ENCODE measurements at places on chromosomes 11 and 22.

GRCh38 chr11:11036848-11037732 lies 179.2 kb upstream of the ZBED5 start:
- DNase-seq: peak; percentile 78

- DNase-seq: no peak
Observed at GRCh38 chr11:87033561-87033960, 4.2 kb upstream of the TMEM135 start.

- DNase-seq: no peak
Observed at GRCh38 chr11:23423104-23423503, 562.8 kb upstream of the CCDC179 start.

DNA sequence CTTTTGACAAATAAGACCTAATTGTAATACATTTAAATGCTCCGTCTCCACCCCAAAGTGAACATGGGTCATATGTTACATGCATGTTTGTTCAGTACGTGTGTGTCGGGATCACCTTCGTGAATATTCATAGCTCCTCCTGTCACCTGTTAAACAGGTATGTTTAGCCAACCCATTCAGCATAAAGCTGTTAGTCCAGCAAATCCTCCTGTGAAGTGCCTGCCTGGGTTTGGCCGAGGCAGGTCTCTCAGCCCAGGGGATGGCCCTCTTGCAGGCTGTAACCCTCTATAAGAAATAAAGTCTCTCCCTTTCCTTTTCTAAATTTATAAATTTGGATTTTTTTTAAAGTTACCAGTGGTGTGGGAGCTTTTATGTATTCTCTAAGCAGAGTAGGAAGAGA lies 38.9 kb upstream of the NTM start:
- no peak for DNase-seq

DNA sequence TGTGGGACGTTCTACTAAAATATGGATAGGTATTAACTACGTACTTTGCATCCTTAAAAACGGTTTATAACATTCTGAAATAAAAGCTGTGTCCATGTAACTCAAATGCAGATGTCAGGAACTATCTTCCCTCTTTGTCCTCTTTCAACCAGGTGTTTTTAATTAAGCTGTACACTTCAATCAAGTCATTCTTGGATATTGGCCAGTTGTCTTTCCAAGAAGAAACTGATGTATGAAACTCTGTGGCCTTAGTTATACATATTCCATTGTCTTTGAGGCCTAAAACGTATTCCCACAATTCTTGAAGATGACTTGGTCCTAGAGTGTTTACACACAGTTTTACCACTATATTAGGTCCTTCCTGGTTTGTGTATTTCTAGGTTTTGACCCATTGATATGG lies 249.0 kb upstream of the CNTN5 start:
- no peak for DNase-seq

- no peak for DNase-seq
Observed at GRCh38 chr22:41968601-41969000, 642 bp upstream of the SEPTIN3 start.

- DNase-seq: no peak
Observed at GRCh38 chr11:126214841-126215240, 3.3 kb downstream of the FAM118B start.

DNA sequence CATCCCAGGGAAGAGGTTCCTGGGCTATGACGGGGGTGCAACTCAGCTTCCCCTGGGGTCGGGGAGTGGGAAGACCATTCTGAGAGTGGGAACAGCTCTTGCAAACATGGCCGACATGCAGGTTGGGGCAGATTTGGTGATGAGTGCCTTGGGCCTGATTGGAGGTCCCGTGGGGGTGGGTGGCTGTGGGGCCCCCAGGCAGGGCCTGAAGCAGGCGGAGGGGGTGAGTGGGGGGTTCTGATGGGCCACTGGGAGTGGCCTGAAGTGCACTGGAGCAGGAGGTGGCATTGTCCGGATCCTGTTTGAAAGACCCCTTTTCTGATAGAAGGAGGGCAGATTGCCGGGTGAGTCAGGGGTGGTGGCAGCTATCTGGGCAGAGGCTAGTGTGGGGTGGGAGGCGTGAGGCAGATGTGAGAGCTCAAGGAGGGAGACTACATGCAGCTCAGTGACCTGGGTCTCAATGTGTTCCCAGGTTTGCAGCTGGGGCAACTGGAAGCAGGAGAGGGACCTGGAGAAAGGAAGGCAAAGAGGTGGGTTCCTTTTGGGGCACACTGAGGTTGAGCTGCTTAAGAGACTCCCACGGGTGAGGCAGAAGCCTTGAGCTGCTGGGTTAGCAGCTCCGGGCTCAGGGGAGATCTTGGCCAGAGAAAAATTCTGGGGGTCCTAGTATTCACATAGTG lies 15.1 kb downstream of the MYEOV start:
- DNase-seq: no peak

DNA sequence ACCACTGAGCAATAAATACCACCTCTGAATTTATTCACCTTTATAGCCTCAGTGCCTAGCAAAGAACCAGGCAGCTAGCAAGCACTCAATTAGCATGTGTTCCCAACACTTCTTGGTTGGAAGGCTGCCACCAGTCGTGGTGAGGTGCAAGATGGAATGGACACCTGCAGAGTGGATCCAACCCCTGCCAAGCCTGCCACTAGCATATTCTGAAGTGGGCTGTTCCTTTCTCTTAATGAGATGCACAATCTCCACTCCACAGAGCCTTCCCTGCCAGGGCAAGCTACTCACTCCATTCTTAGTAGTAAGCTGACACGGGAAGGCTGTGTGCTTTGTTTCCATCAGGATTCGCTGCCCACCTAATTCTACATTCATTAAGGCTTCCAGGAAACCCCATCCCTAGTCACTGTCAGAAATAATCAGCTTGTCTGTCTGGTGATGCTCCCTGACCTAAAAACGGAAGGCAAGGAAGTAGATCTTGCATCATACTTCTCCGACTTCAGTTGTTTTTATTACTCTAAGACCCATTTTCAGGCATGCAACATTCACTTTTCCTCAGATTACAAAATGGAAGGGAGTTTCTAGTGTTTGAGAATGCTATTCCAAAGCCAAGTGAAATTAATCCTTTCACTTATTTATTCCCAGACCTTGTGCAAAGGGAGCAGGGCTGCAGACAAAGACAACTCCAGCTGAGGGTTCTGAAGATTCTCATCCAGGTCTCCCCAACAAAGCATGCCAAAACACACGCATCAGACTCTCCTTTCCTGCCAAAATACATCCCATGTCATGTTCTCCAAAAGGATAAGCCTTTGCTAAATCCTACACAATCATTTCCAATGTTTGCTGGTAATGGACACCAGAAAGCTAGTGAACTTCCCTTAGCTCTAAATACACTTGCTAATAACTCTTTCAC lies 128.0 kb downstream of the TENM4 start:
- DNase-seq: peak; percentile 45

DNA sequence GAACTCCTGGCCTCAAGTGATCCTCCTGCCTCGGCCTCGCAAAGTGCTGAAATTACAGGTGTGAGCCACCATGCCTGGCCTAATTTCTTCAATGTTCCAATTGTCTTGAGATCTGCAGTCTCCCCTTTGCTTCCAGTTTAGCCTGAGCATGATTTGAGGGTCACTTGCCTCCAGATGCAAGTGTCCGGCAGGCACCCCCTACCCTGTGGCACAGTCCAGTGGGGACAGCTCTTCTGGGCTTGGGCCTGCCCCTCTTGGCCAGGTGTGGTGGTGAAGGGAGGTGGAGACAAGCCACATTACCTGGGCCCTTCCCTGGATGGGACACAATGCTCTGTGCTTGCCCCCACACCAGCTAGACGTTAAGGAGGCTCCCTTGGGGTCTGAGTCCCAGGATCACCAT lies 21.3 kb upstream of the CACNG2 start:
- no peak for DNase-seq

- no peak for DNase-seq
Observed at GRCh38 chr11:60944490-60945294, 7.3 kb downstream of the SLC15A3 start.

DNA sequence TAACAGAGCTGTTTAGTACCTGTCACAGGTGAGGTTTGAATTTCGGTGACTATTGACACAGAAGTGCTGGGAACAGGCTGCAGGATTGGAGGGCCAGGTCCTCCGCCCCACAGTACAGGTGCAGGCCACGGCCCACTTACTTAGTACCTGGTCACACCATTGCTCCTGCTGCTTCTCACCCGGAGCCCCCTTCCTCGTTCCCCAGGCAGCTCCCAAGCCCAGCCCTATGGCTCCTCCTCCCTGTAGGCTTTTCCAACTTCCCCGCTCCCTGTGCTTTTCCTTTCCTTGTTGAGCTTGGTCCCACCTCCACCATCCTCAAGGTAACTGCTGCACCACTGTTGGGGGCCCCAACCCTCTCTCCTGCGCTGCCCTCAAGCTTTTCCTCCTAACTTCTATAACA lies 27.9 kb upstream of the ANO1 start:
- DNase-seq: no peak

- no peak for DNase-seq
Observed at GRCh38 chr11:69620683-69621290, 20.2 kb upstream of the CCND1 start.

DNA sequence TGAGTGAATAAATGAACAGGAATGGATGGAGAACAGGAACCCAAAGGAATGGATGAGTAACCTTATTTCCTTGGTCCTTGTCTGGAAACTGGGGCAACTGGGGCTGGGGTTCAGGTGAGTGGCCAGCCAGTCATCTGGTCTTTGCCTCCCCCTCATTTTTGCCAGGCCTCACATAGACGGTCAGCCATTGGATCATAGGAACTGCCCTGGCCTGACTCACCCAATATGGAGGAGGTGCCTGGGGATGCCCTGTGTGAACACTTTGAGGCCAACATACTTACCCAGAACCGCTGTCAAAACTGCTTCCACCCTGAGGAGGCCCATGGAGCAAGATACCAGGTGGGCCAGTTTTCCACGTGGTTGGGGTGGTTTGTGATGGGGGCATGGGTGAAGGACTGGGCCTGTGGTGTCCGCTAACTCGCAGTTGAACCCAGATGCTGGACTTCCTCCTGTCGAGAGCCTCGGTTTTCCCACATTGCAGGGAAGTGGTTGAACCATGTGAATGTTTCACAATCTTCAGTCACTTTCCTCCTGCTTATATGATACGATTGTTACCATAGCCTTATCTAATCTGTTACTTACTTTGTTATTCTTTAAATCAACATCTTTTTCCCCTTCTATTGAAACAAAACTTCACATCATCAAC lies 4.4 kb downstream of the TRIOBP start:
- no peak for DNase-seq

DNA sequence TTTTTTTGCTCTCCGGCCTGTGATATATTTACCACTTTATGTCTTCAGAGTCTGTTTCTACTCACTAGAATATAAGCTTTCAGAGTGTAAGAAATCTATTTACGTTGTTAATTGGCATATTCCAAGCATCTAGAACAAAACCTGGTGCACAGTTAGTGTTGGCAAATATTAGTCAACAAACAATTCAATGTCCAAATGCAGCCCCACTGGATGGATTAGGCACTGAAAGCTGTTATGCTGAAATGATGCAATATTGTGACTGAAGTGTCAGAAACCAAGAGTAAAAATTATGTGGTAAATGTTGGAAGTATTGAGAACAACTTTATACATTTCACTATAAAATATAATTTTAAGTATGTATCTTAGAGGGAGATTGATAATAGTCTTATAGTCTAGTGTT lies 24.8 kb downstream of the CASP4 start:
- no peak for DNase-seq

- DNase-seq: no peak
Observed at GRCh38 chr11:72669527-72669926, 4.7 kb downstream of the PDE2A start.

GRCh38 chr22:34904486-34904885 lies 161.5 kb upstream of the ISX start:
- no peak for DNase-seq

GRCh38 chr11:87212891-87213290 lies 175.2 kb downstream of the TMEM135 start:
- no peak for DNase-seq

GRCh38 chr11:114172055-114172861 lies 112.7 kb downstream of the ZBTB16 start:
- peak; percentile 59 for DNase-seq

- no peak for DNase-seq
Observed at GRCh38 chr22:30636226-30637077, 871 bp downstream of the SLC35E4 start.

DNA sequence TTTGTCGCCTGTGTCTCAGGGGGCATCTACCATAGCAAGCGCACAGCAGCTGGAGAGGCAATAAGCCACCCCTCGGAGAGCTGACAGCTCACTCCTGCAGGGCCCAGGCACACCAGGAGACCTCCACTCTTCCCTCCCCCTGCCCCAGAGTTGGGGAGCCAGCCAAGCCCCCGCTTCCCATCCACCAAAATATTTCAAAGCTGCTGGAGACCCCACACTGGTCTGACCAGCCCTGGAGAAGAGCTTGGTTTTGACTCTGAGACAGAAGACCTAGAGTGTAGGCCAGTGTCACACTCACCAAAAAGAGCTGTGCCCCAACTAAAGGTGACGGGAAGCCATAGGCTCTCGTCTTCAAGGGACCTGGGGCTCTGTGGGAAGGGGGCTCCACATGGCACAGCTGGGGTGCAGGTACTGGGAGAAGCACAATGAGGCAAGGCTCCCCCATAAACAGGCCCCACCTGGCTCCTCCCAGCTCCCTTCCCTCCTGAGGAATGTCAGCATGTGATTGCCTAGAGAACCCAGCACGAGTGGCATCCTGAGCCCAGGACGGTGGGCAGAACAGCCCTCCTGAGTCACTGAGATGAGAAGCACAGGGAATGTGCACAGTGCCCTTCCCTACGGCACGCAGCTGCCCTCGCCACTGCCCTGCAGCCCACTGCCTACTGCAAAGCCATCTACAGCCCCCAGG lies 5.8 kb upstream of the GNAZ start:
- DNase-seq: no peak

- DNase-seq: no peak
Observed at GRCh38 chr11:111452817-111453552, 59.2 kb downstream of the BTG4 start.

DNA sequence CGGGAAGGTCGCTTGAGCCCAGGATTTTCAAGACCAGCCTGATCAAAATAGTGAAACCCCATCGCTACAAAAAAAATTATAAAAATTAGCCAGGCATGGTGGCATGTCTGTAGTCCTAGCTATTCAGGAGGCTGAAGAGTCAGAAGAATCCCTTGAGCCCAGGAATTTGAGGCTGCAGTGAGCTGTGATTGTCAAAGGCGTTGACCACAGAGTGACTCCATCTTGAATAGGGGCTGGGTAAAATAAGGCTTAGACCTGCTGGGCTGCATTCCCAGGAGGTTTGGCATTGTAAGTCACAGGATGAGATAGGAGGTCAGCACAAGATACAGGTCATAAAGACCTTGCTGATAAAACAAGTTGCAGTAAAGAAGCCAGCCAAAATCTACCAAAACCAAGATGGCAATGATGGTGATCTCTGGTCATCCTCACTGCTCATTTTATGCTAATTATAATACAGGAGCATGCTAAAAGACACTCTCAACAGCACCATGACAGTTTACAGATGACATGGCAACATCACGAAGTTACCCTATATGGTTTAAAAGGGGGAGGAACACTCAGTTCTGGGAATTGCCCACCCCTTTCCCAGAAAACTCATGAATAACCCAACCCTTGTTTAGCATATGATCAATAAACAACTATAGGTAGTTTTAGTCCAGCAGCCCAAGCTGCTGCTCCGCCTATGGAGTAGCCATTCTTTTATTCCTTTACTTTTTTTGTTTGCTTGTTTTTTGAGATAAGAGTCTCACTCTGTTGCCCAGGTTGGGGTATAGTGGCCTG lies 2.8 kb upstream of the RDX start:
- no peak for DNase-seq
